ENCODE measurements at places on chromosomes 1 and 21.

- DNase-seq, result no peak
Measured at GRCh38 chr1:9326596-9326995, 33.9 kb downstream of the SPSB1 start.

DNA sequence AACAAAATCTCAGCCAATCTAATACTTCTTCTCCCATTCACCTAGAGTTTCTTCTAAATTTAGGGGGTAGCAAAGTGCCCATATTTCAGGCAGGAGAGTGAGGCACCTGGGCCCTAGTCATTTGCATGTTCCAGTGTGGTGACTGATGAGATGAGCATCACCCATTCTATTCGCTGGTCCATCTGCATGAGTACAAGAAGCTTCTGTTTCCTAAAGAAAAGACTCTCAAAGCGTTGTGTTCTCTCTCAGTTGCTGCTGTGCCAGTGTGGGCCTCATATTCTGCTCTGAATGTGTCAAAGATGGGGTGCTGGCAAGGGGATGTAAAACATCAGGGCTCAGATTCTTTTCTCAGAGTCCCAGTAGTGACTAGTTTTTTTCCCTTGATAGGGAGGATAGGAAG, 16.1 kb upstream of the DPYD start:
- no peak for DNase-seq

DNA sequence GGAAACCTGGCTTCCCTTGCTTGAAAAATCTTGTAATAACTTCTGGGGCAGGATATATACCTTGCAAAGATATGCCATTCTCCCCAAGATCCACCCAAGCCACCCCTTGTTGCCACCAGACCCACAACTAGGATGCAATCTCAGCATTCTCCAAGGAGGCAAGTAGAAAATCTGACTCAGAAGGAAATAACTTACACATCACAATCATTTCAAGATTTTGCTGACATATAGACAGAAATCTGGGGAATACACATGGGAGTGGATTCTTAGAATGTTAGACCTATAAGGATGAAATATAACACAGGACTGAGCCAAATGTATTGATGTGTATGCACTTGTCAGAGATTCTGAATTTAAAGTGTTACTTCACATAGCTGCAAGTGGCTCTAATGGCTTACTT, 14.8 kb upstream of the ZDHHC18 start:
- no peak for DNase-seq

GRCh38 chr1:81808760-81809159, 8.0 kb downstream of the ADGRL2 start:
- DNase-seq, result no peak

GRCh38 chr1:35688161-35688560, 30.5 kb downstream of the C1orf216 start:
- DNase-seq, result no peak

DNA sequence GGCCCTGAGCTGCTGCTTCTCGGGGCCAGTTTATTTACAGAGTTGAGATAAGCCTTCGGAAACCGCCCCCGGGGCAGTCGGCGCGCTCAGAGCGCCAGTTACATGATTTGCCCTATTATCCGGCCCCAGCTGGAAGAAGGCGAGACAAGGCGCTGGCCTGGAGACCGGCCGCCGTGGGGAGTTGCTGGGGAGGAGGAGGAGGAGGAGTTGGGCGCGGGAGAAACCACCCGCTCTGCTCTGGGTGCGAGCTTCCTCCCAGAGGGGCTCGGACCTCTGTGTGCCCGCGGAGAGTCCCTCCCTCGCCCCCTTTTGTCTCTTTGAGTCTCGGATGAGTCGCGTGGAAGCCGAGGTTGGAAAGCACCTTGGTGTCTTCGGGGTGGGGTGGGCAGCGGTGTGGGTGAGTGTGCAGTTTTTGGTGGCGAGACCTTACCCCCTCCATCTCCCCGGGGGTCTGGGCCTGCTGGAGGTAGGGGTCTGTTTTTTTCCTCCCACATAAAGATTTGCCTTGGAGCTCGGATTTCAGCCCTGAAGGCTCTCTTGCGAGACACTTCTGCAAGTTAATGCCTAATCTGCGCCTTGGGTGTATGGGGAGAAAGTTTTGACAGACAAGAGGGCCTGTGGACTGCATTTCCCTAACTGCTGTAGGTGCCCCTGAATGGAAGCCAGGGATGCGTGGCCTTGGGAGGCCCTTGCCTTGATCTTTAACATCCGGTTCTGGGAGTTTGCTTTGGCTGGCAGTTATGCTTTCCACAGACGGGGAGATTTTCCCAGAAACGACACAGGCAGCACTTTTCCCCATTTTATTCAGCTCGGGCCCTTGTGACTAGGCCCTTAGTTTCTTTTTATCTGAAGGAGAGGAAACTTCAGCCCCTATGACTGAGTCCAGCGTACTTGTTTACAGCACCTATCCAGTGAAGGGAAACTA, 80.0 kb downstream of the NDUFS5 start:
- no peak for DNase-seq

GRCh38 chr21:45021428-45022347, 52.7 kb upstream of the ADARB1 start:
- DNase-seq, result no peak

DNA sequence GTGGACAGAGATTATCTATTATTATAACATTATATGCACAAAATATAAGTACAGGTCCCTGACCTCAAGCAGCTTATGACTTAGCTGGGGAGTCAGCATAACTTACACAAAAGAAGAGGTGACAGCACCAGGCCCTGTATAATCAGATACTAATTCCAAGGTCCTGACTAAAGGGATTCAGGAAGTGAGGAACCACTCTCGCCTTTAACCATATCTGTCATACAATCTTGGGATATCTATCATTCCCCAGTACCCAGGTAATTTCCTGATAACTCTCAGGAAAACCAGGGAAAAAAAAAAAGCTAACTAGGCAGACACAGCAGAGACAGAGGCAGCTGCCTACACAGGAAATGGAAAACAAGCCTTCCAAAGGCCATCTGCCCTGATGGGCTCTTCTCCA, 78.5 kb upstream of the CAMK1G start:
- DNase-seq, result peak; percentile 78

DNA sequence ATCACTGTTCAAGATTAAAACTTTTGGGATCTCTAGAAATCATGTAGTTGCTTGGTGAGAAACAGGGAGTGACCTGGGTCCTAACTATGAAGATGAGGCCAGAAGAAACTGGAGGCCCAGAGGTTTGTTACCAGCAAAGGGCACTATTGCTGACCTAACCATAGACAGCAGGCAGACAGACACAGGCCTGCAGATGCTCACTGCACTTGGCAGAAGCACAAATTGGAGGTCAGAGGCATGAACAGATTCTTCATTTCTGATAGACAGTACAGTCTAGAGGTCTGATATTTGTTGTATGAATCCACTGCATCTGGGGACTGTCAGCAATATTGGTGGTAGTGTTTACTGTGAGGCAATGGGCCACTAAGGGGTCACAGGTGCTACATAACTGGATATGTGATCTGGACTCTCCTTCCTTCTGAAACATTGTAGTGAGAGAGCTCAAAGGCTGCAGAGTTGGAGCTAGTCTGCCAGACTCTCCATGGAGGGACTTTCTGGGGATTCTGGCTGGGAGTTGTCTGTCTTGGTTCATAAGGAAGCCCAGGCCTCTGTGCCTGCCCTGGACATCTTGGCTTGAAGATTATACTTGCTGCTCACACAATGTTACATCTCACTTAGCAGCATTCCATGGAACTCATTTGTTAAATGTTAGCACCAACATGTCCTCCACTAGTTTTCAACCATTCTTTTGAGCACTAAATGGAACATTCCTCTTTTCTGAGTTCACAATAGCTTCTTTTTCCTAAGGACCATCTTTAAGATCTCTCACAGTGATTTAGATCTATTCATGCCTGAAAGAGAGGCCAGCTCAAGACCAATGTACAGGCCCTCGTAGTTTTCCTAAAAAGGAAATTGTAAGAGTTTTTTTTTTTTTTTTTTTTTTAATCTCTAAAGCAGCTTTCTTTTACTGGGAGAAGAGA, 26.9 kb upstream of the CCN1 start:
- no peak for DNase-seq

- peak; percentile 17 for DNase-seq
Measured at GRCh38 chr1:113783254-113784103, 24.2 kb upstream of the PHTF1 start.

GRCh38 chr1:54850737-54851136, 36.3 kb downstream of the DHCR24 start:
- no peak for DNase-seq

DNA sequence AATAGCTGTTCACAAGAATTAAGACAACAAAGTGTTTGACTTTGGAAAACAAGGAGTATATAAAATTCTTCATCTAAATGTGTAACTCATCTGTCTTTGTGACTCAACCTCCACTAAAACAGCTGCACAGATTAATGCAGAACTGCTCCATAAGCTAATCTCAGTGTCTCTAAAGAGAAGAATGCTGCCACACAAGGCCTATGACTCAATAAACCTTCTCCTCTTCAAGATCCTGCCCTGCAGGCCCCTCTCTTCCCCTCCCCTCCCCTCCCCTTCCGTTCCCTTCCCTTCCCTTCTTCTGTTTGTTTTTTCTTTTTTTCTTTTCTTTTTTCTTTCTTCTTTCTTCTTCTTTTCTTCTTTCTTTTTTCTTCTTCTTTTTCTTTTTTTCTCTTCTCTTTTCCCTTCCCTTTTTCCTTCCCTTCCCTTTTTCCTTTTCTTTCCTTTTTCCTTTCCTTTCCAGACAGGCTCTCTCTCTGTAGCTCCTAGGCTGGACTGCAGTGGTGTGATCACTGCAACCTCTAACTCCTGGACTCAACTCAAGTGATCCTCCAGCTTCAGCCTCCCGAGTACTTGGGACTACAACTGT, 1052.8 kb downstream of the BRINP3 start:
- DNase-seq, result peak; percentile 56

- no peak for DNase-seq
Measured at GRCh38 chr1:232292239-232292638, 337.7 kb downstream of the SIPA1L2 start.

DNA sequence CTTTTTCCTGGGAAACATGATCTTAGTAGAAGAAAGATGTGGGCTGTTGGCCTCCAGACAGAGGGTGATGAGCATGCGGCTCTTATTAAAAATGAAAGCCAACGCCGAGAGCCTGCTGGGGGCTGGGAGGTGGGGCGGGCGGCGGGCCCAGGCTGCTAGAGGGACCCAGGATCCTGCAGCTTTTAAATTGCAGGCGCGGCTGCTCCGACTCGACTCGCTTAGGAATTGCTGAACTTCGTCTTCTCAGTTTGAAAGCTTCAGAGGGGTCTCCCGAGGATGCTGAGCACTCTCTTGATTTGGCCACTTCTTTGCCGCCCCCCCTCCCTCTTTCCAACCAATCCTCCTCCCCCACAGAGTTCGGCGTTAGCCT, 1.2 kb downstream of the AGPAT3 start:
- no peak for DNase-seq

DNA sequence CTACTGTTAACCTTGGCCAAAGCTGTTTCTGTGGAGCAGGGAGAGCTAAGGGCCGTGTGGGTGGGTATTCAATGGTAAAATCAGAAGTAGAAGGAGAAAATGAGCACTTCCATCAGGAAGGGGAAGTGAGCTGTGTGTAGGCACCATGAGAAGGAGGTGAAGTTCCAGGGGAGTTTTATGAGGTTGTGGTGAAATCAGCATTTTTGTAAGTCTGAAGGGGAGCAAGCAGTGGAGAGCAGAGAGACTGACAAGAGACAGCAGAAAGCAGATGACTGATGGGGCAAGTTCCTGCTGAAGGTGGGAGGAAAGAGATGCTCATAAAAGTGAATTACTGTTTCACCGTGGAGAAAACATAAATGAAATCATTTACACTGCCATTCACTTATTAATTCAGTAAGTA, 2.7 kb upstream of the GPR88 start:
- DNase-seq, result no peak

GRCh38 chr1:165928075-165928731, 100.8 kb downstream of the UCK2 start:
- DNase-seq, result peak; percentile 65

DNA sequence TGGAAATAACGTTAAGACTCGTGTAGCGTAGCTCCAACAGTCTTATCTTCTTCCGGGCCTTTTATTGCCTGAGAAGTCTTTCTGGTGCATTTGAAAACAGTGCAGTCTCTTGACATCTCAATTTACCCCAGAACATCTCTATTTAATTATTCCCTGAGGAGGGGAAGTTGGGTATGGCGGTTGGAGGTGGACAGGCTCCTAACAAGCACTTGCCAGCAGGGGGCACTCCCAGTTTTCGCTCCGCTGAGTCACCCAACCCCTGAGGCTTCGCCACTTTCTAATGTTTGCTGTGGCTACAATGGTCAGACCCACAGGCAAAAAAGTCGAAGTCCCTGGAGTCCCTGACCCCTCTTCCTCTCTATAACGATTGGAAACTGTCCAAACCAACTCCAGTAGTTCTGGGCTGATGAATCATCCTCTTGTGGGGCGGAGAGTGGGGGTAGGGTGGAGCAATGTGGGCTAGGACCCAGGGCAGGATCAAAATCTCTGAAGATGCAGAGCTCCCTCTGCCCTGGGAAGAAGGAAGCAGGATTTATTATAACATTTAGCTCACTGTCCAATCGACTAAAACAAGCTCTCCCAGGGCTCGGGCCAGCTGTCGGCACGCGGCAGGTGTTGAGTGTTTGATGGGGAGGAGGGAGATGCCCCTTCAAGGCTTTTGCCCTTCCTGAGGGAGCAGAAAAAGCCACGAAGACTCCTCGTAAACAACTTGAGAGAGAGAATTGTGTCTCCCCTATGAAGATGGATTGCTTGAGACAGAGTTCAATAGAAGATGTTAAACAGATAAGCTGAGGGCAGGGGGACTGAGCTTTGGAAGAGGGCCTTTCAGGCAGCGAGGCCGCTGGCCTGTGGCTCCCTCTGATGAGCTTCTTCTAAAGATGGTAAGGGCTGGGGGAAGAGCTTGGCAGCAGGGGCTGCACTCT, 85.7 kb downstream of the BRINP2 start:
- peak; percentile 83 for DNase-seq

- no peak for DNase-seq
Measured at GRCh38 chr1:161311595-161312181, 1.9 kb upstream of the MPZ start.

Data from foreskin keratinocyte (primary cell).